ENCODE measurements at places on chromosomes 12 and 14. TPM values are rescaled to one million over a fixed set of nuclear protein-coding genes. Genes with fewer than 3 reads are reported as not detected.

DNA sequence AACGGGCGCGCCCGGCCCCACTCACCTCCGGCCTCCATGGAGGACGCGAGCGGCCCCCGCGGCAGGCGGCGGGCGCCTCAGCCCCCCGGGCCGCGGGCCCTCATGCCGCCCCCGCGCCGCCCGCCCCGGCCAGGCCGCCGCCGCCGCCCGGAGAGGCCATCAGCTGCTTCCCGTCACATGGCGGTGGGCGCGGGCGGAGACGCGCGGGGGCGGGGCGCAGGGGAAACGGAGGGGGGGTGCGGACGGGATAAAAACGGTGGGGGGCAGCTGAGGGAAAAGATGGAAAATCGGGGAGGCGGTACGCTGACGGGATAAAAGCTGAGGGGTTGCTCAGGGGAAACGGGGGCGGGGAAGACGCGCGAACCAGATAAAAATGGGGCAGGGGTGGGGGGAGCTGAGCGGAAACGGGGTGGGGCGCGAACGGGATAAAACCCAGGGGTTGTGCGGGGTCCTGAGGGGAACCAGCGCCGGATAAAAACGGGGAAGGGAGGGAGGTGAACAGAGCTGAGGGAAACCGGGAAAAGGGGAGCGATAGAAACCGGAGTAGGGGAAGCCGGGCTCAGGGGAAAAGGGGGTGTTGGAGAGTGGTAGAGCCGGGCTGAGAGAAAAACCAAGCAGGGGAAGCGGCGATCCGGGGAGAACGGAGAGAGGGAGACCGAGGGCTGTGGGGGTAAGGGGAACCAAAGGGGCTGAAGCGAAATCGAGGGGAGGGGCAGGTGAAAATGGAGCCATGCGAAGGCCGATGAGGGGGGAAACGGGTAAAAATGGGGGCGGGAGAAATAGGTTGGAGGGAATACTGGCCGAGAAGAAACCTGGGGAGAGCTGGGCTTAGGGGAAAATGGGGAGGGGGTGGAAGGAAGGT is at the start of gene WSB2:
Gene WSB2, minus strand, starts transcription at position 169 of the 862 bp plus-strand sequence. Its CDS starts 131 bp downstream, at position 38.
- DNase-seq = no peak

DNA sequence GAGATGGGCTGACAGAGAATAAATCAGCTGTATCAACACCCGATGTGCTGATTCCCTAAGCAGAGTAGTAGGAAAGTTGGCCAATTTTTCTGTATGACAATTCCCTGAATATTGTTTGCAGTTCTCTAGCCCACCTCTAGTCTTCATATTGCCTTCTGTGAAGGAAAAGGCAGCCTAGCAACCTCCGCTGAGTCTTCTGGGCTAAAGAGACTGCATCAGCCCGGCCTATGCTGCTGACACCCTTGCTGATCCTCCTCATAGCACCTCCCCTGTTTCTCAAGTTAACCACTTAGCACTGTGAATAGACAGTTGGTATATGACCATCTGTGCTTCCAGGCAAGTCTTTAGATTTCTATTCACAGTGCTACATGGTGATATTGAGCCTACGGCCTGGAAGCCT is 161.1 kb upstream of the EGLN3 start:
- DNase-seq = no peak

DNA sequence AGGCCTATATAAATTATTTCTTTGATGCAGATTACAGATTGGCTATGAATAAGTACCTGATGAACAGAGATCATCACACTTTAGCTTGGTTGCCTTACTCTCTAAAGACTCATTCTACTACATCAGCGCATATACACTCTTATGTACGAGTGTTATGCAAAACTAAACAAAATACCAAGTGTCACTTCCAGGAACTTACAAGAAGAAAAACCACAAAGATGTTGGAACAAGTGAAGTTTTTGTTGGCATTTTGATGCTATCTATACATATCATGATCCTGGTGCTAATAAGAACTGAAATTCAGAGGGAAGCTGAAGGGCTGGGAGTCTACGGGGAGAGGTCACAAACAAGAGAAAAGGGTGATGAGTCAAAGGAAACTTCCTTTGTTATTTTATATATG is 47.9 kb upstream of the CERS5 start:
- DNase-seq = no peak

DNA sequence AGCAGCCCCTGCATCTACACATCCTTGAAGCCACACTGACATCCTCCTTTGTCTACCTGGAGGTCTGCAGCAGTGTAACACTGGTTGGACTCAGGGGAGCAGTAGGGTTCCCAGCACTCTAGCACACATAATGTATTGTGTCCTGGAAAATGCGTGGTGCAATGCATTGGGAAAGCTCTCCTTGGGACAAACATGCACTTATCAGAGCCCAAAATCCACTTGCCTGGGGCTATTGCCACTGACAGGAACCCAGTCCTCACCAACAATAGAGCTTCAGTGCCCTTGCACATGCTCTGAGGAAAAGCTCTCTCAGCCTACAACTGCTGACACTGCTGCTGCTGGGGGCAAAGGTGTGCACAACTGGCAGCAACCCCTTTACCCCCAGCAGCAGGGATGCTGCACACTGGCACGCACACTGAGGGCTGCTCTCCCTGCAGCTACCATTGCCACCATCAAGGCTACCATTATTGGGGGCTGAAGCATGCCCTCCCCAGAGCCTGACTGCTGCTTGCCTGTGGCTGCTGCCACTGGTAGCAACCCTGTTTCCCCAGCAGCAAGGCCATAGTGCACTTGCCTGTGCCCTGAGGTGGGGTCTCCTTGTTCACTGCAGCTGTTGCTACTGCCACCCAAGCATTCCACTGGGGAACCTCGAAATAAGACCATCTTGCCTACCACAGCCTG is 221.9 kb downstream of the SLC38A4 start:
- DNase-seq = no peak

- DNase-seq = no peak
Measured at GRCh38 chr12:89863493-89863938, 154.9 kb upstream of the ATP2B1 start.

Gene WBP11
- 56.9 TPM for polyA plus RNA-seq

Gene LGMN
- polyA plus RNA-seq = 82.3 TPM

Gene HOXC11
- polyA plus RNA-seq = not detected

DNA sequence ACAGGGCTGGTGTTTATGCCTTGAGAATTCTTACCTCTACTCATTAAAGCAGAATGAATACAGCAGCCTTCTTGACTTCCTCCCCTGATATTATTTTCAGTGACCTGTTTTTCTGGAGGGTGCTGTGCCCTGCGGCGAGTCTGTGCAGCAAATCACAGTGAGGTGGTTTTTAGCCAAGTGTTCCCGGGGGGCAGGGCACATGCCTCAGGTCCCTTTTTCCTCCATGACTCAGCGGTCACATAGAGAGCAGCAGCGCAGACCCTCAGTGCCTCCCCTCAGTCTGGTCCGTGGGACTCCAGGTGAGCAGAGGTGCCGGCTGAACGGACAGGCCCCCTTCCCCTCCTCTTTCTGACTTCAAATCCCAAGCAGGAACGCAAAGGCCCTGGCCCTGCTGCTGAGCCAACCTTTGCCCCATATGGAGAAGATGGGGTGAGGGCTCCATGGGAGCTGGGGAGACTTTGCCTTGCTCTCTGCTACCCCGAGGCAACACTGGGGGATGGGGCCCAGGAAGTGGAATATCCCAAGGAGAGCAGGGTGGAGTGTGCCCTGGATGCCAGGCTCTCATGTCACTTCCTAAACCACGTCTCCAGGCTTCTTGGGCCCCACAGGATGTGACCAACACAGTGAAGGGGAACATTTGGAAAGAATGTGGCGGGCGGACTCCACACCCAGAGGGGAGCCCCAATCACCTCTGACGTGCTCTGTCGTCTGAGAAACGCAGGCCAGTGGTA is 90.0 kb downstream of the DHRS2 start:
- no peak for DNase-seq

Gene TAS2R46
- polyA plus RNA-seq = 0.35 TPM

Gene SMIM41
- polyA plus RNA-seq = 0.18 TPM

Gene POTEG
- polyA plus RNA-seq = not detected

DNA sequence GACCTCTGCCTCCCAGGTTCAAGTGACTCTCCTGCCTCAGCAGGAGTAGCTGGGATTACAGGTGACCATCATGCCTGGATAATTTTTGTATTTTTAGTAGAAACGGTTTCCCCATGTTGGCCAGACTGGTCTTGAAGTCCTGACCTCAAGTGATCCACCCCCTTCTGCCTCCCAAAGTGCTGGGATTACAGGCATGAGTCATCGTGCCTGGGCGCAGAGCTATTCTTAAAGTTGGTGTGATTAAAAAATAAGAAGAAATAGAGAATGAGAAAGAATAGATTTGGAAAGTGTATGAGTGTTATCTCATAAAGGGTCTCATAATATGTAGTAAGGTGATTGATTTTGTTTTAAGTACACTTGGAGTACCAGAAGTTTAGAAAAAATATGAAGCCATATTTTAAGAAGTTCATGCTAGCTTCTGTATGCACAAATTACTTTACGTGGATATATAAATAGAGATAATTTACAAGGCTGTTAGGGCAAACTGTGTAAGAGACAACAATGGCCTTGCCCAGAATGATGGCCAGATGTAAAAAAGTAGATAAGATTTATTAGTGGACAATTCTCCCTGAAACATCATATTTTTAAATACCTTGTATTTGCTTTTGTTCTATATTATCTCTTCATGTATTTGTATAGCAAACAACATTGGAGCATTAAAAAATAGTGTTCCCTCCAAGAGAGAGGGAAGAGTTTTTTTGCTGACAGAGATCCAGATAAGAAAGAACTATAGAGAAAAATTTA is 1108.5 kb downstream of the SLC16A7 start:
- no peak for DNase-seq

GRCh38 chr12:71694099-71694820 is 8.4 kb downstream of the TMEM19 start:
- no peak for DNase-seq

Gene MYBPC1
- 3,952 TPM for polyA plus RNA-seq

DNA sequence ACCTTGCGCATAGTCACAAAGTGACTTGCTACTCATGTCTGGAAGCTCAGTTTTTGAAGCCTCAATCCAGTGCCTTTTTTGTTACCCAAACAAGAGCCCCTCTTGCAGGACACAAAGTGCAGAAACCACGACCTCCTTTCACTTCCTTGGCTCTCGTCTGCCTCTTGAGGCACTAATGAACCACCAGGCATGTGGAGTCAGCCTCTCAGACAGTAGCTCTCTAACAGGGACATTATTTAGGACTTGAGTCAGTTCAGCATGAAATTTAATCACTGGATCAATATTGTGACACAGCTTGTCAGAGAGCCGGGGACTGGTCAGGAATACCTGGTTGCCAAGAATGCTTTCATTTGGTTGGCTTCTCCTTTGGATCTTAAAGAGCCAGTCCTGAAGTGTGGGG is 46.7 kb downstream of the HSPB8 start:
- DNase-seq = no peak

Gene RND1
- 0.38 TPM for polyA plus RNA-seq

DNA sequence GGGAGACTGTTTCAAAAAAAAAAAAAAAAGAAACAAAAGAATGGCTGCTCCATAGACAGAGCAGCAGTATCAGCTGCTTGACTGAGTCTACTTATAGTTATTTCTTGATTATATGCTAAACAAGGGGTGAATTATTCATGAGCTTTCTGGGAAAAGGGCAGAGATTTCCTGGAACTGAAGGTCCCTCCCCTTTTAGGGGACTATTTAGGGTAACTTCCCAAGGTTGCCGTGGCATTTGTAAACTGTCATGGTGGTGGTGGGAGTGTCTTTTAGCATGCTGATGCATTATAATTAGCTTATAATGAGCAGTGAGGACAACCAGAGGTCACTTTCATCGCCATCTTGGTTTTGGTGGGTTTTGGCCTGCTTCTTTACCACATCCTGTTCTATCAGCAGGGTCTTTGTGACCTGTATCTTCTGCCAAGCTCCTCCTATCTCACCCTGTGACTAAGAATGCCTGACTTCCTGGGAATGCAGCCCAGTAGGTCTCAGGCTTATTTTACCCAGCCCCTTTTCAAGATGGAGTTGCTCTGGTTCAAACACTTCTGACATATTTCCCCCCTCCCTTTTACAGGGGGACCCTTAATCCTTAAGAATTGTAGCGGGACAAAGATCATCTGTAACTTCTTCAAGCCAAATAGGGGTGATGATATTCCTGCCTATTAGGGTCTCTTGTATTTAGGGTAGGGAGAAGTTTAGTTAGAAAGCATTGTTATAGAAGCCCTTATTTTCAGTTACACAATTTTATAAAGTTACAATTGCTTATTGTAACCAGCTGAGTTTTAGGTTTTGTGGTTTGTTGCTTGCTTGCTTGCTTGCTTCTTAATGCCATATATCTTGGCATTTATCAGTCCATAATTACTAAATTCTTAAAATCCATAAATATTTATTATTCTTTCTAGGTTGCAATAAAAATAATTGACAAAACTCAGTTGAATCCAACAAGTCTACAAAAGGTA is 42.5 kb downstream of the MARK3 start:
- no peak for DNase-seq

DNA sequence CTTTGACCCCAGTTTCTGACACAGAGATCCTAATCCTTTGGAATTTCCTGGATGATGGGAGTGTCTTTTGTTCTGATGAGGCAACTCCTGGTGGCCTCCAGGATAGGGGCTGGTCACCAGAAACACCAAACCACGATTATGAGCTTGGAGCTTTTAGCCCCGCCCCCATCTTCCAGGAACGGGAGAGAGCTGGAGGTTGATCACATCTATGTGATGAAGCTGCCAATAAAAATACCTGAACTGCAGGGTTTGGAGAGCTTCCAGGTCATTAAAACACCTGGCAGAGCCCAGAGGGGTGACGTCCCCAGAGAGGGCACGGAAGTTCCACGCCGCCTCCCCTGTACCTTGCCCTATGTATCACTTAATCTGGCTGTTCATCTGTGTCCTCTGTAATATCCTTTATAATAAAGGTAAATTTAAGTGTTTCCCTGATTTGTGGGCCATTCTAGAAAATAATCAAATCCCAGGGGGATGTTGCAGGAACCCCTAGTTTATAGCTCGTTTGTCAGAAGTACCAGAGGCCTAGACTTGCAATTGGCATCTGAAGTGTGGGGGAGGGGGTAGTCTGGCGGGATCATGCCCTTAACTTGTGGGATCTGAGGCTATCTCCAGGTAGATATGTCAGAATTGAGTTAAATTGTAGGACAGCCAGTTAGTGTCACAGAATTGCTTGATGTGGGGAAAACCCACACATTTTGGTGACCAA is 21.2 kb downstream of the APPL2 start:
- DNase-seq = no peak

Gene ZBTB42
- polyA plus RNA-seq = 8.7 TPM

All from forelimb muscle (tissue), 1 donor.